ENCODE measurements at places on chromosomes 7 and 10.

DNA sequence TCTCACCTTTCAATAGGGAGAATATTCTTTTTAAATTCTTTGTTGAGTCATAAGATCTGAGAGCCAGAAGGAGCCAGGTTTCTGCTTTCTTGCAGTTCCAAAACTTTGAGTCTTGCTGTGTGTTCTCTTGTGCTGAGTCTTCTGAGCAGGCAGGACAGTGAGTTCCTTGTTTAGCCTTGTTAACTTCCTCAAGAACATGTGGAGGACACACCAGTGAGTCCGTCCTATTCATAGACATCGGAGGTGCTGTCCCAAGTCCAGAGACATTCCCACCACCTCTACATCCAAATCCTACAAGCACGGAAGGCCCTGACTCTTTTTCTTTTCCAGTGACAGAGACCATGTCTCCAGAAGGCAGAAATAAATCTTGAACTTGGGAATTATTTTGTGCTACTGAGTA lies 135.2 kb upstream of the AGK start:
- no peak for DNase-seq

DNA sequence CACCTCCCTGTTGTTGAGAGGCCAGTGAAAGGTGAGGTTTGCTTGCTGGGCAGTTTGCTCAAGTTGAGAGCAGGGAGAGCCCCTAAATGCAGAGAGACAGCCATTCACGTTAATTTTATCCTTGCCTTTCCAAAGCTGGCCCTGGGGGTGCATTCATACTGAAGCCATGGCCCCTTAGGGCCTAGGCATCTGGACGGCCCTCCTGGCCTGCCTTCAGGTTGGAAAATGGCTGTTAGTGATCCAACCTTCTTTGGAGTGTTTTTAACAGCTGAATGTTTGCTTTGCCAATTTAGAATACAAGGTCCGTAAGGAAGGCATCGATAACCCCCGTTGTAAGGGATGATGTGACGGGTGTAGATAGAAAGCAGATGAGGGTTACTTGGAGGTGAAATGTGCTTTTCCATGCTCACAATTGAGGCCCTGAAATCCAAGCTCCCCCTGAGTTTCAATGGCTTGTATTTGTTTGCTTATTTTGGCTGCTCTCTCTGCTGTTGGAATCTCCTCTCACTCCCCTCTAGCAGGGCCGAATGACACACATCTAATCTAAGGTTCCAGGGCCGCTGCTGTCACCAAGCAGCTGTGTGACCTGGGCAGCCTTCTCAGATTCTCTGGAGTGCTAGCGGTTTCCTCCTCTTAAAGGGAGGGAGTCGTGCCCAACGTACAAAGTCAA lies 171.6 kb upstream of the MKI67 start:
- no peak for DNase-seq

DNA sequence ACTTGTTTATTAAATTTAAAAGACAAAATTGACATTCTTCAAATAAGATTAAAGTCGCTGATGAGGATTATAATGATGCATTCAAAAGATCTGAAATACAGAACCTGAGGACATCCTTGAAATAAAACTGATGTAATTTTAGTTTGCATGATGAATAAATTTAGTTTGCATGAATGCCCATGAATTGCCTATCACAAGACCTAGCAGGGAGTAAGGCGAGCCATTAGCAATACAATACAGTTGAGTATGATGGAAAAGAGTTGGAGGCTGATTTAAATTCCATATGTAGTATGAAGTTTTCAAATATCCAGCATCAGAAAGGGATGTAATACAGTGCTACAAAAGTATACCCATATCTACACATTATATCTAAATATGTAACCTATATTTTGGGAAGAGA lies 321.3 kb downstream of the CACNA2D1 start:
- DNase-seq = no peak

GRCh38 chr7:155291045-155291530 lies 6.6 kb upstream of the INSIG1 start:
- DNase-seq = no peak

DNA sequence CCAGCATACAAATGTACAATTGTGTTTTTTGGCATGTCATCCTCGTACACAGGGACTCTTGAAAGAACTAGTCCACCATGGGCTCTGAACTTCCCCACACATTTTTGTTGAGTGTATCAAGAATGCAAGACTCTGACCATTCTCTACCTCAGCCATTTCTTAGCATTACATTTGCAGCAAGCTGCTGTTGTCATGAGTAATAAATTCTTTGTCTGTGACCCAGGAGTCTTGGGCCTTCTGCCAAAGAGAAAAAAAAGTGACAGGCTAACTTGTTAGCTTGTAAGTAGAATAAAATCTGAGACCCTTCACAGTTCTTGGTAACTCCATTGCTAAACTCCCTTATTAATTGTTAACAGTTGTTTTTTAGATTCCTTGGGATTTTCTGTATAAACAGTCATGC lies 542.3 kb upstream of the MBL2 start:
- DNase-seq = peak; percentile 87

GRCh38 chr10:133169173-133169947 lies 9.3 kb downstream of the KNDC1 start:
- DNase-seq = no peak

DNA sequence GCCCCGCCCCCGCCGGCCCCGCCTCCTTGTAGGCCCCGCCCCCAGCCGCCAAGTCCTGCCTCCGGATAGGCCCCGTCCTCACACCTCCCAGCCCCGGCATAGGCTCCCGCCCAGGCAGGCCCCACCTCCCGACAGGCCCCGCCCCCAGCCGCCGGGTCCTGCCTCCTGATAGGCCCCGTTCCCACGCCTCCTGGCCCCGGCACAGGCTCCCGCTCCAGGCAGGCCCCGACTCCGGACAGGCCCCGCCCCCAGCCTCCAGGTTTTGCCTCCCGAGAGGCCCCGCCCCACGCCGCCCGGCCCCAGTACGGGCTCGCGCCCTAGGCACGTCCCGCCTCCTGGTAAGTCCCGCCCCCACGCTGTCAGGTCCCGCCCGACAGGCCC lies 232 bp upstream of the MICALL2 start:
- peak; percentile 90 for DNase-seq

- DNase-seq = no peak
Measured at GRCh38 chr10:74049955-74050354, 52.0 kb downstream of the VCL start.

GRCh38 chr7:1252540-1253090 lies 19.9 kb downstream of the UNCX start:
- DNase-seq = no peak

DNA sequence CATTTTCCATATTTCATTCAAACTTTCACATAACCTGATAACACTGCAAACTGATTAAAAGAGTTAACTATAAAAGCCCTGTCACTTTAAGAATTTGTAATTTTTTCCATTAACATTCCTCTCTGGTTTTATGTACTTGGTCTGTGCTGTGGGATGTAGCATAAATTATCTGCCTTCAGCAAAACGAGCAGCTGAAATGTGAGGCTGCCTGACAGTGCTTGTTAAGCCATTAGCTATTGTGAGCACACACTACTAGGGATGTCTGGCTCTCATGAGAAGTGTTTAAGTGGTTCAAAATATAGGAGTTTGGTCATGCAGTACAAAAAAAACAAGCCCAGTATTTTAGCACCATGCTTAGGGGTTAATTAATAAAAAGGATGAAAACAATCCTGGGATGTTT lies 63.0 kb downstream of the HOXA1 start:
- DNase-seq = no peak

- DNase-seq = no peak
Measured at GRCh38 chr10:71492872-71493271, 96.2 kb downstream of the CDH23 start.

- DNase-seq = no peak
Measured at GRCh38 chr7:64839910-64840309, 45.7 kb downstream of the ZNF138 start.

DNA sequence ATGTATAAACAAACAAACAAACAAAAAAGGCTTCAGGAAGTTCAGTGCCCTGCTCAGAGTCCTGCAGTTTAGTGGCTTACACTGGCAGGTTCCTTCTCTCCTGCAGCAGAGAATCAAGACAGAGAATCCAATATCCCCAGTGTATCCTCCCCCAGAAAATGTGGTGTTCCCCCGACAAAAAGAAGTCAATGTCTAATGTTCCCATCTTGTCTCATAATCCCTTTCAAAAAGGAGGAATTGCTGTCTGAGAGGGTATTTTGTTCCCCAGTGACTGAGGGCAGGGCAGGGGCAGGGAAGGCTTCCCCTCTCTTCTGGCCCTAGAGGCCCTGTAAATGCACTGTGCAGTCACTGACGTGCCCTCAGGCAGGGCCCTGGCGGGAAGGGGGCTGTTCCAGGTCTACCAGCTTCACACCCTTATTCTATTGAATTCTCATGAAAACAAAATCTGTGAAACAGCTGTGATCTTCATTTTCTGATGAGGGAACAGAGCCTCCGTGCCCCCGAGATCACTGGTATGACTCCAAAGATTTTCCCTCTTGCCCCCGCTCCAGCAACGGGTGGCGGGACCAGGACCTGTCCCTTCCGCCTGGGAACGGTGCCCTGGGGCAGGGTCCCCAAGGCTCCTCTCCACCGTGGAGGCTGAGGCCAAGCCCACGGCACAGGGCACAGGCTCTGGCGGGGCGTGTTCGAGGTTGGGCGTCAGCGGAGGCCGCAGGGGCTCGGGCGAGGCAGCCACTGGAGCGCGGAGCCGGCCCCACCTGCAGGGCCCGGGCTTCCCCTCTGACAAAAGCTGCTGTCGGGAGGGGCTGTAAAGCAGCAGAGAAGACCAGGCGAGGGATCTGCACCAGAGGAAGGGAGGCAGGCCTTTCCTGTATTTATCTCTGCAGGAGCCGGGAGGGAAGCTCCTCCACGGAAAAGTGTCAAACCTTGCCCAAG lies 13.4 kb upstream of the WDFY4 start:
- DNase-seq = no peak

GRCh38 chr7:123749537-123749857 lies 694 bp upstream of the WASL start:
- no peak for DNase-seq

- DNase-seq = no peak
Measured at GRCh38 chr7:4714767-4715409, 32.8 kb downstream of the FOXK1 start.

- peak; percentile 90 for DNase-seq
Measured at GRCh38 chr10:80498833-80499741, 38.6 kb upstream of the SH2D4B start.

GRCh38 chr7:51025668-51026067 lies 243.0 kb upstream of the GRB10 start:
- DNase-seq = no peak

- DNase-seq = no peak
Measured at GRCh38 chr7:6500691-6501090, 50.6 kb downstream of the GRID2IP start.

- no peak for DNase-seq
Measured at GRCh38 chr7:100641860-100642533, 645 bp upstream of the TFR2 start.

DNA sequence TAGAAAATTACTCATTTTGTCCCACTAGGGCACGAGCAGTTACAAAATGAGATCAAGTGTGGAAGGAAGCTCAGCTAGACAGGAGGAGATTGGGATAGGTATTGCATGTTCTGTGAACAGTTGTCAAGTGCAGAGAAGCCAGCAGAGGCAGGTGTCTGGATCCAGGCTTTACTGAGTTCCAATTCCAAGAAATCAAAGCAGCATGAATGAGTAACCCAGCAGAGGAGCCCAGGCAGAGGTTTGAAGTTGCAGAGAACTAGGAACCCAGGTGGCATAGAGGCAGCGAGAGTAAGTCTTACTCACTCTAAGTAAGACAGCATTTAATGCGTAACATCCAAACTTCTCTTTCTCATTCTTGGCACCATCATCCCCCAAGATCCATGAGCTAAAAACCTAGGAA lies 11.8 kb downstream of the MRC1 start:
- DNase-seq = no peak

DNA sequence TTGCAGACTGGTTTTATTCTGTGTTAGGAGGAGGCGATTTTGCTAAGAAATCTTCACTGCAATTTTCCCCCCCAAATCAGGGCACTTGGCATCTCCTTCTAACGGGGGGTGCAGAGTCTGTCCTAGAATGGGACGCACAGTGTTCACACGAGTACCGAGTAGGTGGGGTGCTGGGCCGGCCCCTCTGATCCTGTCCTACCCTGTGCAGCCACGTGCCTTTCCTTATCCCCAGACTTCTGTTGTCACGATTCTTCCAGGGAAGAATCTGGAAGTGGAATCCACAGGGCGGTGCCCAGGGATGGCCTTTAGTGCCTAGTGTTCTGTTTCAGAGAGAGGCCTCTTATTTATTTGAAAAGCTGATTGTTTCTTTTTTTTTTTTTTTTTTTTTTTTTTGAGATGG lies 16.4 kb downstream of the CUX1 start:
- no peak for DNase-seq

DNA sequence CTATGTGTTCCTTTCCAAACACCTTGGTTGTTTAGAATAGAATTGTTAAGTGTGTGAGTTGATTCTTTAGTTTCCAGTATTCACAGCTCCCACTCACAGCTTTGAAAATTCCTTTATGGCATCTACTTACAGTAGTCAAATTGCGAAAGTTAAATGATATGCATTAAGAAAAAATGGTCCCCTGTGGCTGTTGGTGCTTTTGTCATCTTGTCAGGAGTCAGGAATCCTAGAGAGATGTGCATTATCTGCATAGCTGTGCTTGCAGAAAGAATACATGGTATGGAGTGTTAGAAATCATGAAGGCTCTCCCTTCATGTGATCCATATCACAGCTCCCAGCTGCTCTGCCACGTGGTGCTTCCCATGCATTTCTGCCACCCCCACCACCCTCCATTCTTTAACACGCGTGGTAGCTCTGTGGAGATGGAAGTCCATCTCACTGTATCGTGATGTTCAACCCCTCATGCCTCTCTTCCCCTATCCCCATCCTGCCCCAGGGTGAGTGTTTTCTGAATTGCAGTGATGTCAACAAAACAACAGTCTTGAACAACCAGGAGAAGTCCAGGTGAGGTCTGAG lies 29.2 kb upstream of the CTTNBP2 start:
- no peak for DNase-seq

GRCh38 chr7:31974351-31974750 lies 95.9 kb downstream of the PDE1C start:
- no peak for DNase-seq

DNA sequence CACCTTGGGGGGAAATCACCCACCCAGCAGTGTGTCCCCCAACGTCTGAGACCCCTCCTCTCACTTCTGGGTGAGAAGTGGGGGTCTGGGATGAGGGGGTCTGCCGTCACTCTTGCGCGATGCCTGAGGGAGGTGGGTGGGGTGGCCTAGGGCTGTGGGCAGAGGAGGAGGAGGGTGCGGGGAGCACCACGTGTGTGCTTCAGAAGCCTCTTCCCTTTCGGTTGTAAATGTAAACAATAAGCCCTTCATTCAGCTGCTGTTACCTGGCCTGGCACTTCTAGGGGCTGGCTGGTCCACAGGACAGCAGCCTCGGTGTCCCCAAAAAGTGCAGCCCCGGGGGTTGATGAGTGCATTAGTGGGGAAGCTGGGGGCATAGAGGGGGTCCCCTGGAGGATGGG lies 1.3 kb downstream of the CLIP2 start:
- no peak for DNase-seq

DNA sequence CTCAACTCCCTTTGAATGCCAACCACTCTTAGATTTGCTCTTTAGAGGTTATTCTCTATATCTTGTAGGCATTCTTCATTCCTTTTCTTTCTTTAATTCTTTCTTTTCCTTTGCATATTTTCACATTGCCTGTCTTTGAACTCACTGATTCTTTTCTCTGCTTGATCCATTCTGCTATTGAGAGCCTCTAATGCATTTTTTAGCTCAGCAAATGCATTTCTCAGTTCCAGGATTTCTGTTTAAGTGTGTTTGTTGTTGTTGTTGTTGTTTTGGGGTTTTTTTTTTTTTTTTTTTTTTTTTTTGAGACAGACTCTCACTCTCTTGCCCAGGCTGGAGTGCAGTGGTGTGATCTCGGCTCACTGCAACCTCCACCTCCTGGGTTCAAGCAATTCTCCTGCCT lies 71.6 kb downstream of the FBXL13 start:
- no peak for DNase-seq

- no peak for DNase-seq
Measured at GRCh38 chr7:51301806-51302205, 14.8 kb downstream of the COBL start.
